Hindlimb muscle (tissue), 1 donor: ENCODE measurements at places on chromosomes 1 and 21. TPM values are rescaled to one million over a fixed set of nuclear protein-coding genes. Genes with fewer than 3 reads are reported as not detected.

DNA sequence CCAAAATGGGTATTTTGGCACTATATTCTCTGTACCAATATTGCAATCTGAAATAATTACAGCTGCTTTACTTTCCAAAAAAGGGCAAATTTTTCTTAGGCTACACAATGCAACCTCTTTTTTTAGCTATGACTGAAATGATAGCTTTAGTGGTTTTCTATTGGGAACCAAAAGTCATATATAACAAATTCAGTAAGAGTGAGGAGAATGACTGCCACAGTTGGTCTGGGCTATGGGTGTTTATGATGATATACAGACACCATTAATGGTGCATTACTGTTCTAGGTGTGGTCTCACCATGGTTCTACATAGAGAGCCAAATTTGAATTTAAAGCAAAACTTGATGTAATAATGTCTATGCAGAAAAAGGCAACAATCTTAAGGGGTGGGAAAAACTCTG, 72.3 kb upstream of the PTBP2 start:
- DNase-seq = no peak

DNA sequence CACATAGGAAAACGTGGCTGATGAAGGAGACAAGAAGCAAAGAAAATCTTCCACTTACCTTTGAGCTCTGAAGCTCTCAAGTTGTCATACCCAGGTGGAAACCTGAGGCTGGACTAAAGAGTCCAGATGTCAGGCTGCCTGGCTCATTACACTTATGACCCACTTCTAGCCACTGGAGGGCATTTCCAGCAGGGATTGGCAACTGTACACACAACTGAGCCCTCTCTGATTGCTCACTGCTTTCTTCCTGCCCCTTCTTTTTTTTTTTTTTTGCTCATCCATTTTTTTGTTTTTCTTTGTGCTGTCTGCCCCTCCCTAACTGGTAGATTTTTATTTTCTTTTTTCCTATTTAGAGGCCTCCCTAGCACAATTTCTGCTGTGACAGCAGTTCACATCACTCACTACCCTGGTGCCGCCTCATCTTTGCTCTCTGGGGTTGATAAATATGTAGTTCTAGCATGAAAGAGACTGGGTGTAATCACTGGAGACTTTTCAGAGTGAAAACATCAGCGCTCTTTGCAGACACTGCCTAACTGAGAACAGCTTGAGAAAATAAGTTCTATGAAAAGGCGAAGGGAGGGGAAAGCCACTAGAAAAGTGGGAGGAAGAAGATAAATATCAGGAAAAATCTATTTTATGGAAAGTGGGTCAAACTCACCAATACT, 334.5 kb downstream of the NUF2 start:
- DNase-seq = no peak

GRCh38 chr21:38249256-38249655, 7.5 kb upstream of the KCNJ15 start:
- DNase-seq = no peak

DNA sequence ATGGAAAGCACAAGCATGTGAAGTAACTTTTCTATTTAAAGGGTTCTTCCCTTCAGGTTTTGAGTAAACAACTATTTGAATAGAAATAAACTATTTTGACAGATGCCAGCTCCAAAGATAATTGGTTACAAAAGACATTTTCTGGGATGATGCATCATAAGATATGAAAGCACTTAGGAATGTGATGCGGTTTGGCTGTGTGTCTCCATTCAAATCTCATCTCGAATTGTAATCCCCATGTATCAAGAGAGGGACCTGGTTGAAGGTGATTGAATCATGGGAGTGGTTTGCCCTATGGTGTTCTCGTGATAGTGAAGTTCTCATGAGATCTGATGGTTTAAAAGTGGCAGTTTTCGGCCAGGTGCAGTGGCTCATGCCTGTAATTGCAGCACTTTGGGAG, 6.4 kb downstream of the DISP1 start:
- no peak for DNase-seq

DNA sequence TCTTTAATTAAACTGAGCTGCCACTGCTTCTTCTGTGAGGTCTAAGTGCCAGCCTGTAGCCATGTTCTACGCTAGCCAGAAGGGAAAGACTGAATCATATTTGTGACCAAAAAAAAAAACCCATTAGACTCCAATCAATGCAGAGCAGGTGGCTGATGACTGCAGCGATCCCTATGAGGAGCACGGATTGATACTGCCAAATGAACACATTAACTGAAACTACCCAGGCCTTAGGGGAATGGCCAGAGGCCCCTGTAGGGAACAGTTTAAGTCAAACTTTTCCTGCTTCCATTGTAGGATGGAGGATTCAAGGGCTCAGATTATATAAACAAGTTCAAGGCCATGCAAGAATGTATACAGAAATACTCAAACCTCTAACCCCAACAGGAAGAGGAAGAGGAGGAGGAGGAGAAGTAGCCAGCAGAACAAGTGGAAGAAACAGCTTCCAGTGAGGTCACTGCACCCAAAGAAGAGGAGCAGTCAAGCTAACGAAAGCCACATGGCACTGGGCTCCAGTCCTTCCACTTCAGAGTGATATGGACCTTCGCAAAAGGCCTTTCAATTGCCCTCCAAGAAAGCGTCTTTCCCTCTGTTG, 328.3 kb downstream of the SMYD3 start:
- no peak for DNase-seq

GRCh38 chr1:156523801-156524480, 23.4 kb upstream of the MEF2D start:
- no peak for DNase-seq

- DNase-seq = no peak
Observed at GRCh38 chr1:153483776-153484175, 23.3 kb upstream of the S100A7 start.

GRCh38 chr1:1165485-1165884, 8.2 kb upstream of the TTLL10 start:
- no peak for DNase-seq

- DNase-seq = no peak
Observed at GRCh38 chr1:46941135-46941694, at the start of gene CYP4A11. Gene CYP4A11, minus strand, starts transcription at chr1:46941476. Its CDS starts 43 bp downstream, at chr1:46941433.

DNA sequence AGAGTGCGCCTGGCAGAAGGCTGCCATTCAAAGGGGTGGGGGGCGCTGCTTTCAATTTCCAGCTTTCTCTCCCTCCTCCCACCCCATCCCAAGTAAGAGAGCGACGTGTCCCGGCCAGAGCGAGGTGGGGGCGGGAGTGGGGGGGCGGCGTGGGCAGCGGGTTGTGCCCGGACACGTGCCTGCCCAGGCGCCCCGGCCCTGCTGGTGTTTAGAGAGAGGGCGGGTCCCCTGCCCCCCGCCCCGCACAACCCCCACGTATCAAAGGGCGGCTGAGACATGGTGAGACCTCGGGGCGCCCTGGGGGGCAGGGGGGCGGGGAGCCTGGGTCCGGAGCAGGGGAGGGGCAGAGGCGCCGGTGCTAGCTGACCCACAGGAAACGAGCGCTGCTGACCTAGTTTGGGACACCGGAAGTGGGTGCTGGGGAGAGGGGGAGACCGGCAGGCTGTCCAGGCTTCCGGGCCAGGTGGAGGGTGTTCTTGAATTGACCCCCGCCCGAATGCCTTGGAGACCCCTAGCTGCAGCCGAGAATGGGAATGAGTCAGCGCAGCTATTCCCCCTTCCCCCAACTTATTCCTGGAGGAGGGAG, 1.3 kb downstream of the ZBTB7B start:
- peak; percentile 52 for DNase-seq

DNA sequence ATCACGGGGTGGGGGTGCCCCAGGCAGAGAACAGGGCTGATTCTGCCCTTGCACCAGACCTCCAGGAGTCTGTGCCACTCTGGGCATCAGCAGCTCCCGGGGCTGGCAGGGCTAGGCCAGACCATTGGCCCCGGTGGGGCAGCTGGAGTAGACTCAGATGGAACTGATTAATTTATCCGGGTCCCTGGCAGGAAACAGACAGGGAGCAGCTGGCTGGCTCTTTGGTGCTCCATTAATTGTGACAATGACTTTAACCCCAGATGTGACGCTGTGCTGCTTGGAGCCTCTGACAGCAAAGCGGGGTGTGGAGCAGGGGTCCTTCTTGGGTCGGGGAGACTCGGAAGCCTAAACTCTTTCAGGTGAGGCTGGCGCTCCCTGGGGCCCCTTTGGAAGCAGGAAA, 9.5 kb downstream of the EPHA8 start:
- no peak for DNase-seq

DNA sequence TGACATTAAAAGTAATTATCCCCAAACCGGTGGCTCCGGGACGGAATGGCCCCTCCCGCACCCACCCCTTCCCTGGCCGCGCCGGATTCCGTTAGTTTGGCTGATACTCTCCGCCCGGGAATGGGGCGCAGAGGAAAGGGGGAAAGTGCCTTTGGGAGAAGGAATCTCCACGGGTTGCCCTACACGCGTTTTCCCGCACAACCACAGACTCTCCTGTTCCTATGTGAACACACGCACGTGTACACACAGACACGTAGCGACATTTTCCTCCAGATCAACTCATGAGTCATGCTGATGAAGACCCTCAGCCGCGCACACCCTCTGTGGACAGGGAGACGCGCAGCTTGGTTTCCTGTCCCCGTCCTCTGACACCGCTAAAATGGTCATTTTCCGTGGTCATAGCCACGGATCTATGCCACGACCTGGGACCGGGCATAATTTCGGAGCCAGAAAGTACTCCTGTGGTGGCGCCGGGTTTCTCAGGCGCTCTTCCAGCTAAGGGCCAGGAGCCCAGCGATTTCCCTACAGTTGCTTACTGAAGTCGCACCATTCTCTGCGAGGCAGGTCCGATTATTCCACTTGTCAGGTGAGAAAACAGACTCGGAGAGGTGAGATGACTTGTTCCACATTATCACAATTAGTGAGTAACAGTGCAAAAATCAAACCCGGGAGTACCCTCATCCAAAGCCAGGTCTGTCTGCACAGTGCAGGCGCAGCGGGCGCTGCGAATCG, 4.0 kb upstream of the DMRTA2 start:
- no peak for DNase-seq

DNA sequence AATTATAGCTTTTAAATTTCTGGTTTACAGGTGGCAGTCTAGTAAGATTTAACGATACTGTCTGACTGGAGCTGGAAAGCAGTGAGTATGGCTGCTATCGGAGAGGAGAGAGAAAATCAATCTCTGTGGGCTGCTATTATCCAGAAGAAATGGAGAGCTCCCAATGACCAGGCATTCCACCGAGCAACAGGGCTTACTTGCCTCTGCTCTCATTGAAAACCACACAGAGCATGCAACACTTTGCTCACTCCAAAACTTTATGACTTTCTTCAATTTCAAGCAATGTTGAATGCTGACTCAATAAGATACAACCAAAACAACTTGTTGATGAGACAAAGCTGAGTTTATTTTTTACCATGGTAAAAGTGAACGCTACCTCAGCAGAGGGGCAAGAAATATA, 337.0 kb upstream of the NCAM2 start:
- no peak for DNase-seq

GRCh38 chr1:87906078-87906477, 577.4 kb downstream of the LMO4 start:
- no peak for DNase-seq

- DNase-seq = no peak
Observed at GRCh38 chr1:152768847-152769533, 6.0 kb upstream of the LCE1F start.

DNA sequence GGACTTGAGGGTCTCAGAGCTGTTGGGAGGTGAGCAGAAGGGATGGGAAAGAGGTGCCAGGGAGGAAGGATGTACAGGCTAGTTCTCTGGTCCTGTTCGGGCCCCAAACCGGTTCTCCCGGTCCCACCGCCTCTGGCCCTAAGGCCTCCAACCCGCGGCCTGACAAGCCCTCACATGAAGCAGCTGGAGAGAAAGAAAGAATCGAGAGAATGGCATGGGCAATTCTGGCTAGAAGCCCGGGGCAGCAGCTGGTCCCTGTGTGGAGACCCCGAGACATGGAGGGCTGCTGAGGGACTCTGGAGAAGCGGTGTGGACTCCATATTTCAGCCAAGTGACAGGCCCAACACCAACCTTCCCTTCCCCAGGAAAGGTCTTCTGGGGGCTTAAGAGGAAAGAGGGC, 730 bp downstream of the CDC42SE1 start:
- DNase-seq = peak; percentile 42

DNA sequence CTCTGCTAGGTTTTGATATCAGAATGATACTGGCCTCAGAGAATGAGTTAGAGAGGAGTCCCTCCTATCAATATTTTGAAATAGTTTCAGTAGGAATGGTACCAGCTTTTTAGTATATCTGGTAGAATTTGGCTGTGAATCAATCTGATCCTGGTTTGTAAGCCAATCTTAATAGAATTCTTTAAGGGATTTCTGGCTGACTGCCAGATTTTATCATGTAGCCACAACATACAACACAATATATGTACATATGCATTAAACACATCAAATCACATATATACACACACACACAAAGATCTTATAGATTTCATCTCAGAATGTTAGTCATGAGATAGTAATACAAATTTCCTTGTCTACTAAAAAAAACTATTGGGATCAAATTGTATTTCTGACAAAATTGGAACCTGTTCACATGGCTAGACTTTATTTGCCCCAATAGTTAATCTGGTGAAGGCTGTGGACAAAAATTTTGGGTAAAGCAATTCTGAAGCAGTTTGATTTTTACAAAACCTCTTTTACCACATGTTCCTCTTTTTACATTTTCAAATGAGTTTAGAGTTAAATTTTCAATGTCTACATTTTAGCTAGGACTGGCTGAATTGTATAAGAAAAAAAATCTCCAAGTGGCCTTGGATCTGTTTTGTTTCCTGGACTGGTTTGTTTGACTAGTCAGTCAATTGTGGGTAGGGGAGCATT, 151.7 kb downstream of the FASLG start:
- DNase-seq = no peak

ZCCHC17 gene
- polyA plus RNA-seq = 24.2 TPM

SH2D1B gene
- polyA plus RNA-seq = 0.18 TPM

CD1B gene
- not detected for polyA plus RNA-seq

KRTAP19-7 gene
- not detected for polyA plus RNA-seq

BTBD19 gene
- 7.9 TPM for polyA plus RNA-seq

EBNA1BP2 gene
- polyA plus RNA-seq = 35.1 TPM

PLEKHA6 gene
- 12.7 TPM for polyA plus RNA-seq

PROK1 gene
- not detected for polyA plus RNA-seq

NRAS gene
- 46.5 TPM for polyA plus RNA-seq

LCE1D gene
- not detected for polyA plus RNA-seq

SLC44A5 gene
- polyA plus RNA-seq = 0.54 TPM

APCS gene
- polyA plus RNA-seq = not detected

LAX1 gene
- polyA plus RNA-seq = 0.17 TPM

TMEM222 gene
- polyA plus RNA-seq = 25.5 TPM

MXRA8 gene
- 73.1 TPM for polyA plus RNA-seq
